Spleen (tissue), 13 donors: ENCODE measurements at places on chromosomes 13 and 19. TPM values are rescaled to one million over a fixed set of nuclear protein-coding genes. Genes with fewer than 3 reads are reported as not detected.

- no peak for DNase-seq
- no peaks in the 10 kb centered on the region for H3K4me1 ChIP-seq
- no peaks in the 10 kb centered on the region for H3K27me3 ChIP-seq
Measured at GRCh38 chr19:39810424-39810823, 23.5 kb downstream of the DYRK1B start.

GRCh38 chr13:32610538-32610937 is 24.3 kb downstream of the PDS5B start:
- peaks cover 7% of the 10 kb centered on the region for H3K36me3 ChIP-seq
- no peaks in the 10 kb centered on the region for H3K27me3 ChIP-seq
- H3K4me1 ChIP-seq = peaks cover 7% of the 10 kb centered on the region

DNA sequence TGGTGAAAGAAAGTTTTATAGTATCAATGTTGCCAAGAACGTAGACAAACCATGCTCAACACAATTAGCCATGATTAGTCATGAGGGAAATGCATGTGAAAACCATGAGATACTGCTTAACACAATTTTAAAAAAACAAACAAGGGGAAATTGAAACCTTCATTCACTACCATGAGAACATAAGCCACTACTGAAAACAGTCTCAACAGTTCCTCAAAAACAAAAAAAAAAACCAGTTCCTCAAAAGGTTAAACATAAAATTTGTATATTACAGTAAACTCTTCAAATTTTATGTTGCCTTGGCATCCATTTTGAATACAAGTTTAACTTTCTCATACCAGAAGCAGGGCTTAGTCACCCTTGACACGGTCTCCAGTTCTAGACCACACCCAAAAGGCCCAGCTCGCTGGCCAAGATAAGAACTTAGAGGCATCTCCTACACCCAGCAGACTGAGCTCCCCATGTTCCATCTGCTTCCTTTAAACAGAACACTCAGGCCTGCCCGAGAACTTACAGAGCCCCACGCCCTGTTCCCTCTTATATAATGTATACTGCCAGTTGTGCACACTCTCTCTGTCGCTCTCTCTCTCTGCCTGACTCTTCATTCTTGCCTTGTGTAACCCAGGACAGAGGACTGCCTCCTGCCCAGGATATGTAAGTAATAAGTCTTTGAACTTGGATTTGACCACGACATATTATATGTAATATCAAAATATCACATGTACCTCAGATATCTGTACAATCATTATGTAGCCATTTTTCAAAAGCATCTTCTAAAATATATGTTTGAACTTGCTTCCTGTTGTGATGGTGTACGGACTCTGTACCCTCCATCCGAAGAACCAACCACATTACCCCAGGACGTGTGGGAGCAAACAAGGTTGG is 67.4 kb downstream of the STK24 start:
- H3K27me3 ChIP-seq = no peaks in the 10 kb centered on the region
- peak overlapping the region; percentile 58 for H3K27ac ChIP-seq
- DNase-seq = no peak
- H3K36me3 ChIP-seq = no peaks in the 10 kb centered on the region
- no peak overlapping the region for H3K4me3 ChIP-seq

GRCh38 chr13:18936104-18936503 is 245.5 kb downstream of the TUBA3C start:
- H3K27ac ChIP-seq = no peak overlapping the region
- H3K4me1 ChIP-seq = no peaks in the 10 kb centered on the region
- no peak overlapping the region for H3K4me3 ChIP-seq
- DNase-seq = no peak

GRCh38 chr13:26220575-26220974 is 1.5 kb downstream of the RNF6 start:
- no peaks in the 10 kb centered on the region for H3K27me3 ChIP-seq
- no peak for DNase-seq
- H3K4me3 ChIP-seq = peak overlapping the region; percentile 98

CGB5 gene
- polyA plus RNA-seq = not detected

SMIM24 gene
- polyA plus RNA-seq = 0.80 TPM
